NCI-H510A treated with DMSO at 0.1 percent for 48 hours (cell line): ENCODE measurements at places on chromosomes 2 and 18.

GRCh38 chr2:62313449-62314227, 117.7 kb downstream of the B3GNT2 start:
- DNase-seq, result no peak

DNA sequence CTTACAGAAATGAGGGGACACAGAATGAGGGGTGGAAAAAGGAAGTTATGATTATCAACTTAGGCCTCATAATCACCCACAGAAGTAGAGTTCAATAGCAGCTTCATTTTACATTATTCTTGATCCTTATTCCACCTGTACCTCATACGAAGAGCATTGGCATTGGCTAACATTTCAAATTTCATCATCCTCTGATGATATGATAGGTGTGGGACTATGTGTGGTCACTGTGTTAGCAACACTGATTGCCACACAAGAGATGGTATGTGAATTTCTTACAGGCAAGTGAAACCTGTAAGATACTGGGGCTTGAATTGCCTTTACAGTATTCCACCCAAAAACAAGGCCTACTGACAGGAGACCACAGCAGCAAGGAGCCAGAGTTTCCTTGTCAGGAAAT, 14.0 kb upstream of the HAT1 start:
- DNase-seq, result no peak

- DNase-seq, result no peak
Observed at GRCh38 chr2:112995346-112995920, 9.8 kb upstream of the IL36A start.

- no peak for DNase-seq
Observed at GRCh38 chr2:152651834-152652233, 65.4 kb downstream of the PRPF40A start.

DNA sequence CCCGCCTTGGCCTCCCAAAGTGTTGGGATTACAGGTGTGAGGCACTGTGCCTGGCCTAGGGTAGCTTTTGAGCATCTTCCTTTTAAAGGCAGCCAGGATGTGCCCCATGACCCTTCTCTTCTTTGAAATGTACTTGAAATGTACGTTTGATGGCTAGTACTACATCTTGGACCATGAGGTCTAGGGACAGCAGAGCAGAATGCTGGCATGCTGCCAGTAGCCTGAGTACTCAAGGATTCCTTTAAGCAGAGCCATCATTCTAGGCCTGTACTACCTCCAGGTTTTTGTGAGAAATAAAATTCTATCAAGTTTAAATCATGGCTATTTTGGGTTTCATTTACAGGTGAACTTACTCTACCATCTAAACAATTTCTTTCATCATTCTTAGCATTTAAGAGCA, 2.9 kb upstream of the EML6 start:
- no peak for DNase-seq

DNA sequence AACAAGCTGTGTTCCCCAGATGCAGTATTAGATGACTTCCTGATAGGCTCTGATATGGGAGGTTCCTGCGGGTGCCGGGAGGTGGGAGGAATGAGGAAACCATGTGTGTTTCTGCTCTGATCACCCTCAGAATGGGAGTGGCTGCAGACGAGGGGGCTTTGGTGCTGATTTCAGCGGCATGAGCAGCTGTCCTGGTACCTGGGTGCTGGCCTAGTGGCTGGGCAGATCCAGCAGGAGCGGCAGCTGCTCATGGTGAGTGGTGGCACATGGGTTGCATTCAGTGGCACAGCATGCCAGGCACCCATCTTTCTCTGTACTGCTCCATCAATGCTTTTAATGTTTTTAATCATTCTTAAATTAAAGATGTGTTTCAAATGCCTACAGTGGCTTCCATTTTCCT, 177.2 kb upstream of the NETO1 start:
- no peak for DNase-seq

DNA sequence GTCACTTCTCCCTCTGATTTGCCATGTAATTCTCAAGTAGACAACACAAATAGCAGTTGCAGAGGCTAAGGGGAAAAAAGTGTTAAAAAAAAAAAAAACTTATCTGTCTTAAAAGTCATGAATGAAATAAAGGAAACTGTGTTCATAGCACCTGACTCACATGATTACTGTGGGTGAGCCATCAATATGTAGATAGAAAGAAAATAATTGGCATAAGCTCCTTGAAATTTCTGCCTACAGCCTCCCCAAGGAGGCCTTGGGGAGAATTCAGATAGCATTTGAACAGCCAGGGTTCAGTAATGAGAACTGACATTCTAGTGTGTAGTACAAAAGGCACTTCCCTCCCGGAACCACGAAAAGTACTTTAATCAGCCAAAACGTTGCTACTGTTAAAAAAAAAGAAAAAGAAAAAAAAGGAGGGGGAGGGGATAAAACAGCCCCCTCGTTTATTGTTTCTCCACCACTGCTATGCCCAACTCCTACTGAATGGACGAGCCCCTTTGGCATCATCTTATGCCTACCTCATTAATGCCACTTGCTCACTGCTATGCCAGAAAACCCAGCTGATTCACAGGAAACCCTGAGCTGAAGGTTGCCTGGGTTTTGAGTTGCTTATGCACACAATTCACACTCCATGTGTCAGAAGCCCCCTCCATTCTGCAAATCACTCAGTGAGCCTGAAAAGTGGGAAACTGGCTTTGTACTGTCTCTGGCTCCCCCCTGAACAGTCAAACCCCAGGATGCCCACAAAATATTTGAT, 65.5 kb upstream of the KLF7 start:
- DNase-seq, result no peak

- no peak for DNase-seq
Observed at GRCh38 chr2:228131833-228132232, 49.7 kb downstream of the SPHKAP start.
